ENCODE measurements at places on chromosomes 6 and 20.

DNA sequence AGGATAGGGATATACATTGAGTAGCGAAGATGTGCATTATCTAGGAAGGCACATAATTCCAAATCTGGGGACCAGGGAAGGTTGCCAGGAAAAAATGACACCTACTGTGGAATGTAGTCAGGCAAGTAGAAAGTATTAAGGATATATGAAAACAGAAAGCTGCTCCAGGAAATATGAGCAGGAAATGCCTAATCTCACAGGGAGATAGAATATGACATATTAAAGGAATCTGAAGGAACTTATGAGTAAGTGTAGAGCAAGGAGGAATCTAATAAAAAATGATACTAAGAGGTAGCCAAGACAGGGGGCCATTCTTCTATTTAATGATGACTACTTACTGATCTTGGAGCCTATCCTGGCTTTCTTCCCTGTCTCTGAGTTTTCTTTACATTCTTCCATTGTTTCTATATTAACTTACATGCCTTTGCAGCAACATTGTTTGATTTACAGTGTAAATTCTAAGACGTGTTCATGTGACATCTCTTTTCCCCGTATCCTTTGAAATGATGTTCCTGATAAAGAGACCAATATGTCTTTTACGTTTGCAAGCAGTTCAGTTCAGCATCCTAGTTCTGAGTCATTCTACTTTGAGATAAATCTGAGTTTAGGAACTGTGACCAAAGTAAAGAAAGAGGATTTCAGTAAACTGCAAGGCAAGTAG is 58.6 kb downstream of the TINAG start:
- no peak for DNase-seq

- DNase-seq: no peak
These were observed 21.0 kb downstream of the RMND1 start for GRCh38 chr6:151430886-151431285.

DNA sequence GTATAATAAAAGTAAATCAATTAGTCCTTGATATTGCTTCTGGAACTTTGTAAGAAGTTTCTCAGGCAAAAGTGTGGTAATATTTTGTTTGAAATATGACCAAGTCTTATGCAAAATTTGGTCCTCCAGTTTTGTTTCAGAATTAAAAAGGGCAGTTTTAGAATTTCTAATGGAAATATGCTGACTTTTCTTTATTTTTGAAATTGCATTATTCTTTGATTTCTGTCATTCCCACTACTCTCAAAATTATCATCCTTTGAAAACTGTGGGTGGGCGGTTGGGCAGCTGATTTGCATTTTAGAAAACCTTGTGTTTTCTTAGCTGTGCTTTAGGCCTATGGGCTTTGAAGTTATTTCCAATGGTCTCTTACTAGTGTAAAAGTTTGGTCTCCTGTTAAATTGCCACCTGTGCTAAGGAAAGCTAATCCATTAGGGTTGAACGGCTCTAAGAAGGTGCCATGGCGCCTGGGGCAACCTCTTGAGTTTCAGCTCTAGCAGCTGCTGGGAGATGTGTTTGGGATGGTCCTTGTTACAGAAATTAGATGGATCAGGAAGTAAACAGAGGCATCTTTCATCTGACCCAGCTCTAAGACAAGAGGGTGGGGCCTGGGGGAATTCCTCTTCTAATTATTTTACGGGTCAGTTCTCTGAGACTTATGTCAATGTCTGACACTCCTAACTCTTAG is 880.8 kb upstream of the SLC35B3 start:
- DNase-seq: no peak

DNA sequence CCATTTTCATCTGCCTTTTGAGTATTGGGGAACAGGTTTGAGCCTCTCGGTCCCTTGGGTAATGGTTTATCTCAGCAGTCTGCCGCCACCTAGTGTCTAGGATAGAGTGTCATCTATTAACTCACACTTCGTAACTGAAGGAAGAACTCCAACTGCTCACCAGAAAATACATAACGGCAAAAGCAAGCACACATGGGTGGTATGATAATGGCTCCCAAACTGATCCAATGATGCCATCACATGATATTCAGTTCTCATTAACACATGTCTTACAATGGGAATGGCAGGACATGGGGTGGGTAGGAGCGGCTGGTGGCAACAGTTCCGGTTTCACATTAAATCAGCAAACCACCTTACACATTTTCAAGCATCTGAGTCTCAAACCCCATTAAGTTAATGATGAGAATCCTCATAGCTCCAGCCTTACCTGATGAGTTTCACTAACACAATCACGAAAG is 110.7 kb upstream of the PHACTR1 start:
- no peak for DNase-seq

GRCh38 chr6:4319981-4320683 is 184.8 kb upstream of the ECI2 start:
- no peak for DNase-seq

- peak; percentile 68 for DNase-seq
These were observed 5.5 kb upstream of the TMEM170B start for GRCh38 chr6:11532097-11532496.

GRCh38 chr6:98203170-98203806 is 631.1 kb upstream of the POU3F2 start:
- DNase-seq: no peak

GRCh38 chr20:61933481-61933950 is 132.2 kb downstream of the TAF4 start:
- DNase-seq: peak; percentile 56

- DNase-seq: no peak
These were observed 66.5 kb upstream of the IER3 start for GRCh38 chr6:30810813-30811339.

GRCh38 chr6:152298055-152298647 is 339.0 kb downstream of the SYNE1 start:
- DNase-seq: no peak

GRCh38 chr20:2210646-2211552 is 84.9 kb upstream of the TGM3 start:
- no peak for DNase-seq

- DNase-seq: no peak
These were observed 755.2 kb downstream of the C6orf118 start for GRCh38 chr6:164554226-164554625.

DNA sequence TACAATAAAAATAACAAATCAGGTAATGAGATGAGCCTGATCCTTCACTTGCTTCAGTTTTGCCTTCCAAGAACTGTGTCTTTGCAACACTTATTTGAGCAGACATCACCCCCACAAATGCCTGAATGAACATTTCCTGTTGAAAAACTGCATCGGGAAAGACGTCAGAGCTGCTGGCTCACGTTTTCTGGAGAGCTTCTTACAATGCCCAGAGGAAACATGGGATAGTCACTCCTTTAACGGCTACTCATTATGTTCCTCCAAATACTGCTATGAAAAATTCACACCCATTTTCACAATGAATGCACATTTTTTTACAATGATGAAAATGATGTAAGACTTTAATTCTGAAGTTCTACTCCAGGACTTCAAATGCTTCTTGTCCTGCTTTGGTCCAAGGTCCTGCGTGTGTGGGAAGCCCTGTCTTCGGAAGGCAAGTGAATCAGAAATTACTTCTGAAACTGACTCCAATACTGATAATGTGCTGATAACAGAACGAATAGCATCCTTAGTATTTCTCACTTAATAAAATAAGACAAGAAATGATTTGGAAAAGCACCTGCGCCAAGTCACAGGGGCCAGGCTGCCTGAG is 238.0 kb downstream of the ANKRD60 start:
- no peak for DNase-seq

GRCh38 chr6:34531580-34532201 is 24.4 kb downstream of the SPDEF start:
- peak; percentile 78 for DNase-seq

DNA sequence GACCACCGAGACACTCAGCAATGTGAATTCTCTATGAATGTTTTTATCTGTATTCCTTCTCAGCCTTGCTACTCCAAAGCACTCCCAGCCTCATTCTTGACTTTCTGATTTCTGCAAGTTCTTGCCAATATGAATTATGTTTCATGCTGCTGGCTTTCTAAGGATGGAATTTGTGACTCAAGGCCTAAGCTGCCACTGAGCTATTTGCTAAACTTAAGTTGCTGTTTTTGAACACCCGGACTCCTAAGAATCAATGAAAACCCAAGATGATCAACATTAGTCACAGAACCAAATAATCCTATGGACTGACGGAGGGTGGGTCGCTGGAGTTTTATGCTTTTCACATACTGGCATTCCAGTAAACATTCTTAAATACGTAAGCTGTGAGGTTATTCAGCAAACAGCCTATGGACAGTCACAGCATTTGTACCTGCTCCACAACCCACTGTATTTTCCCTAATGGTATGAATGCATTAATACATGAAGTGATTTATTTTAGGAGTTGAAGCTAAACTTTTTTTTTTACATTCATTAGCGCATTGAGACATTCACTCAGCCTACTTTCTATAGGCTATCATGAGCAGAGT is 8.2 kb upstream of the PXDC1 start:
- no peak for DNase-seq

DNA sequence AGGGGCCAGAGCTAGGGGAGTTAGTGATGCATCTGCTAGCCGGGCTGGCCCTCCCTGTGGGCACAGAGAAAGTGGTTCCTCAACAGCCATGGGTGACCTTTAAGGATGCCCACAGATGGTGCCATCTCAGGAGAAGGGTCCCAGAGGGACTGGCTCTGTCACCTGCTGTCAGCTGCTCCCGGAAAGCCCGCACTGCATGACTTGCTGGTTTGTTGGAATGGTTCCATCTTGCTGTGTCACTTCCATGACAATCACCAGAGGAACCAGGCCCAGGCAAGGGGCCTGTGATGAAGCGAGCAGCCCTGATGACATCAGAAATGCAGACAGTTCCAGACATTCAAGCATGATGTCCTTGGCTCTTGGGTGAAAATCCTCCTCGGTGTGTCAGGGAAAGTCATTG is 125.2 kb downstream of the PHACTR3 start:
- no peak for DNase-seq

GRCh38 chr6:135192256-135193174 is 11.4 kb downstream of the MYB start:
- DNase-seq: no peak

DNA sequence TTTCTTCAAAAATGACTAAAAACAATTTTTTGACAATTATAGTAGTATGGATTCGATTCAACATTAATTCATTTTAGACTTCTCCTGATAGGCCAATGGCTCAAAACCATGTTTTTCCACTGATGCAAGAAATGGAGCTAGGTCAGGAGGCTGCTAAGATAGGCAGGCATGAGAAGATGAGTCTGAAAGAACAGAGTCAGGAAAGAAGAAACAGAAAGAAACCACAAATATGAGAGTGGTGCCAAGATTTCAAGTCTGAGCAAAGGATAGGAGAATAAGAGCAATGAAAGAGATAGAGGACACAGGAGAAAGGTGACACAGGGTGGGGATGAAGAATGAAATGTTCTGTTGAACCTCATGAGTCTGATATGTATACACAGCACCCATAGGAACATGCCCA is 112.2 kb downstream of the TASP1 start:
- DNase-seq: no peak

- DNase-seq: no peak
These were observed 400.7 kb downstream of the ZFAND3 start for GRCh38 chr6:38220069-38220723.

DNA sequence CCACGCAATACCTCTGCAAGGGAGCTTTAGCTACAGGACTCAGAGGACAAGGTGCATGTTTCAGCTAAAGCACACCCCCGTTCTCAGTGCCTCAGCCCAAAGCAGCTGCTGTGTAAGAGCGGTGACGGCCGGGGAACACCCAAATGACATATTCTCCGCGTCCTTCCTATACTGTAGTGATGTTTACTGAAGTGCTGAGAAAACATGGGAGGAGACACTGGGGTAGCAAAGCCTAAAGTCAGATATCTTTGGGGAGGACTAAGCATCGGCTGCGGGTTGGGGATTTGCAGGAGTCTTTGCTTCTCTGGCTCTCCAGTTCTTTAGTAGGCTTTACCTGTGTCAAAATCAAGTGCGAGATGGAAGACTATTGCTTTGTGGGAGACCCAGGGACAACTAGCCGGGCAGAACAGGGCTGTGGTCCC is 1.7 kb downstream of the SLC22A23 start:
- no peak for DNase-seq

GRCh38 chr6:128057541-128057940 is 156.7 kb upstream of the THEMIS start:
- no peak for DNase-seq

DNA sequence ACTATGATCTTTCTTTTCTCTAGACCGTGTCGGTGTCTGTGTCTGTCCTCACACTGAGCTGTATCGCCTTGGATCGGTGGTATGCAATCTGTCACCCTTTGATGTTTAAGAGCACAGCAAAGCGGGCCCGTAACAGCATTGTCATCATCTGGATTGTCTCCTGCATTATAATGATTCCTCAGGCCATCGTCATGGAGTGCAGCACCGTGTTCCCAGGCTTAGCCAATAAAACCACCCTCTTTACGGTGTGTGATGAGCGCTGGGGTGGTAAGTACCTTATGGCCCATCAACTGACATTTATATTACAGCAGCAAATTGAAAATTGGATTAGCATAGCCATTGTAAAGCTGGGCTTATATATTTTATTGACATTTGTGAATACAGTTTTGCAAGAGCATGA is 72.2 kb upstream of the GFRAL start:
- no peak for DNase-seq

GRCh38 chr6:21426841-21427490 is 166.6 kb upstream of the SOX4 start:
- no peak for DNase-seq

- DNase-seq: no peak
These were observed 1.2 kb downstream of the SLC13A3 start for GRCh38 chr20:46649965-46650542.

DNA sequence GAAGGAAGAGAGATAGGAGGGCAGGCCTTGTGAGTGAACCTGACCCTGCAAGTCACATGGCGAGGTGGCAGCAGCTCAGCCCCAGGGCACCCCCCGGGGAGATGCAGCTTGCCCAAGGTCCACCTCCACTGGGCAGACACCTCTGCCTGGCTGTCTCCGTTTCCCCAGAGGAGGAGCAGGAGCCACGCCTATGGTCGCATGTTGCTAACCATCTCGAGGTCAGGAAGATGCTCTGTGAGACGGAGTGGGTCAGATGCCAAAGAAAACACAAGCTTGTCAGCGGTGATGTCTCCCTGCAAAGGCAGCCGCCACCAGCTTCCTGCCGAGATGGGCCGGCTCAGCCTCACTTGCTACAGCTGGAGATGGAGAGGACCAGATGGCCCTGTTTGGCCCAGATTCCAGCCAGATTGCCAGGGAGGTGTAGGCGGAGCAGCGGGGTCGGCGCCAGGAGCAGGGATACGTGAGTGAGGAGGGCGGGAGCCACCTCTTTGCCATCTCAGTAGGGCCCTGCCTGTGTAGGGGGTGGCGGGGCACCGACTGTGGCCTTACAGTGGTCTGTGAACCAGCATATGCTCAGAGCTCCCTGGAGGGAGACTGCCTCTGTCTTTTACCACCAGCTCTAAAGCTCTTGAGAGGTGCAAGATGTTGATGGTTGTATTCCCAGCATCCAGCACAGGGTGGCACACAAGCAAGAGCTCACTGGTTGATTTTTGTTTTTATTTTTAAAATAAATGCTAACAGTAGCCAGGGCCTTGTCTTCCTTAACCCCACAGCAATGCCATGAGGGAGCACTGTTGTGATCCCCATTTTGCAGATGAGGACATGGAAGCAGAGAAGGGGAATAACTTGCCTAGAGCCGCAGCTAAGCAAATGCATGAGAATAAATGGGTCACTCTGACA is 42.9 kb upstream of the FAM83D start:
- no peak for DNase-seq

GRCh38 chr6:36130667-36131510 is 576 bp downstream of the MAPK13 start:
- peak; percentile 74 for DNase-seq

All from sigmoid colon (tissue), 7 donors.